ENCODE measurements at places on chromosomes 13 and 19.

DNA sequence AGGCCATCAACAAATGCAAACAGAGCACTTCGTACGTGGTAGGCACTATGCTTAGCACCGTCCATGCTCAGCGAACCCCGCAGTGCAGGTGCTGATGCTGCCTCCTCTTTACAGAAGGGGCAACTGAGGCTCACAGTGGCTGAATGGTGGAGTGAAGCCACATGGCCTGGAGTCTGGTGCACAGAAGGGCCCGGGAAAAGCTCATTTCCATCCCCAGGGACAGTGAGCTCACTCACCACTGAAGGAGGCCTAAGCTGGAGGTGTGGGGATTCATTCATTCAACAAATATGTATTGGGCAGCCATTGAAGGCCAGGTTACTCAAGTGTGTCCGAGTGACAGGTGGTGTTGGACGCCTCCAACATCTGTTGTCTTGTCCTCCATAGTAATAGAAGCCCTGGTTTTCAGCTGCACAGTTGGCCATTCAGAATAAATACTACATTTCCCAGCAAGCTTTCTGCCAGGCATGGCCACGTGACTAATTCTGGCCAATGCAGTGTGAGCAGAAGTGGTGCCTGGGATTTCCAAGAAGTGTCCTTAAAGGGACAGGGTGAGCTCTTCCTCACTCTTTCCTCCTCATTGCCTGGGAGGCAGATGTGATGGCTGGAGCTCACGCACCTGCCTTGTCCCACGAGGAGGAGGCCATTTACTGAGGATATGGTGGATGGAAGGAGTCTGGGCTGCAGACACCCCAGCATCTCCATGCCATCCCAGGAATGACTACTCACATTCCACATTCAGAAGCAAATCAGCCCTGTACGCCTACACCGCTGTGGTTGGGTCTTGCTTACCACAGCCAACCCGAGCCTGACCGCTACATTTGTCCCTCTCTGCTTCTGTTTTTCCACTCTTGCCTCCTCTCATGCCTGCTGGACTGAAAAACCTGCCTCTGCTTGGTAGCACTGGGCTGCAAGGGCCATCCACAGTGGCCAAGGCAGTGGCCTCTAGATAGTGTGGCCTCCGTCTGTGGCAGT lies 2.3 kb upstream of the ZNRF4 start:
- DNase-seq: no peak

DNA sequence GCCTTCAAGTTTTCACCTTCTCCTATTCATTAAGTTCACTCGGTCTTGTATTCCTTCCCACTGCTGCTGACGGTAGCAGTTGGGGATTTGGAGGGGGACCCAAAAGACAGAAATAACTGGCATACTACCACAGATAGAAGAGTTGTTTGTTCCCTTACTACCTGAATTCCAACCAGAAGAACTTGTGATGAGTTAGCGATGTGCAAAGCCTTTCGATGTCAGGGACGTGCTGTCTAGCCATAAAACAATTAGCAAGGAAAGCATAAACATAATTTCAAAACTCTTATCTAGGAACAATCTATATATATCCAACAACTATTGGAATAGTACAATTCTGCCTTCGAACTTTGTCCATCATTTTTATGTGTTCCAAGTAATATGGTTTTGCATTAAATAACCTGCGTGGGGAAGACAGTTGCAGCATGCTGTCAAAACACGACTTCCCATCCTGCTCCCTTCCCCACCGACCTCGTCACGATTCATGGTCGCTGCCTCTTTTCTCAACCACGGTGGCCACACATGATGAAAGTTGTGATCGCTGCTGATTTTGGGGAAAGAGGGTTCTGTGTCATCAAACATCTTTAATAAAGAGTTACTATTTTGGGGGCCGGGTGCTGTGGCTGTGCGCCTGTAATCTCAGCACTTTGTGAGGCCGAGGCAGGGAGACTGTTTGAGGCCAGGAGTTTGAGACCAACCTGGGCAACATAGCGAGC lies 3.8 kb upstream of the SLC7A9 start:
- no peak for DNase-seq

DNA sequence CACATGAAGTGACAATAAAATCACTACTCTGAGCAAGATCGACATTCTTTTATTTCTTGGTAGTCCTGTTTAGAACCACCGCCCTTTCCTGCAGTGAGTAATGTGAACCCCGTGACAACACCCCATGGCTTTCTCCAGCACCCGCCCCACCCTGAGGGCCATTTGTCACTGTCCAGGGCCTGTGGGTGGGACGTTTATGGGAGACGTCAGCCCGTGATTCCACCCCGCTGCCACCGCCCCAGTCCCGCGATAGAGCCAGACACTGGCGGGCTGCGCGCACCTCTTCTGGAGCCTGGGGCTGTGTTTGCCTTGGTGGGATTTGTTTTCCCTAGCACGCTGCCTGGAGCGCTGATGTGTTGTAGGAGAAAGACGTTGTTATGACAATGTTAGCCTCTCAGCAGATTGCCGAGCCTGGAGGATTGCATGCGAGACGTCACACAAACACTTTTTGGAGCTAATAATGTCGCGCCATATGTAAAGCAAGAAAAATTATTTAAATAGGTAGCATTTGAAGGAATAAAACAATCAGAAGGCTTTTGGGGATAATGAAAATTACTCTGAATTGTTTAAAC lies 263.7 kb downstream of the TEX29 start:
- DNase-seq: no peak

DNA sequence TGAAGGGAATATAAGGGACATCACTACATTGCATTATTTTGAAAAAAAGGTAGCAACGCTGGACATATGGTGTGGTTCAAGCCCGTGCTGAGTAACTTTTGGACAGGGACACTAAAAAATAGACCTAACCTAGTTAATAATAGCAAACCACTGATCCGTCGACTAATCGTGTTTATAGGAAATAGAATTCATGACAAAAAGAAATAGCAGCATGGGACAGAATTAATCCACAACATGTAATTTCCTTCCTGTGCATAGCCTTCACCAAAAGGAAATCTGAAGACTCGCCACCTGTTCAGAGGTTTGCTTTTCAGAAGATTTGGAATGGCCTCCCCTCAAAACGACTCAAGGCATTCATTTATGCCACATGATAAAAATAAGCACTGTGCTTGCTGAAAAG lies 128.7 kb downstream of the FGF14 start:
- DNase-seq: no peak

DNA sequence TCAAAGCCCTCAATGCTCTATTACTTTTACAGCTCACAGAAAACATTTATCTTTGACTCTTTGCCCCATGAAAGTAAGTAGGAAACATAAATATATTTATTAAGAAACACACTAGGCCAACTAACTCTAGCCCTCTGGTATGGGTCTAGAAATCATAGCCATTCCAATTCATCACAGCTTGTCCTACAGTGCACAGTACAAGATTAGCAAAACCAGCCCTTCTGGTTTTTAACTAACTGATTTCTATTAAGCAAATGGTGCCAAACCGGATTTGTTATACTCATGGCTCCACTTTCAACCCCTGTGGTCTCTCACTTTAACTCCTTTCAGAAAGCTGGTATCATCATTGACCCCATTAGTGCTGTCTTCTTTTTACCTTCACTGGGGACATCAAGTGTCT lies 5.6 kb upstream of the LRRC63 start:
- no peak for DNase-seq

DNA sequence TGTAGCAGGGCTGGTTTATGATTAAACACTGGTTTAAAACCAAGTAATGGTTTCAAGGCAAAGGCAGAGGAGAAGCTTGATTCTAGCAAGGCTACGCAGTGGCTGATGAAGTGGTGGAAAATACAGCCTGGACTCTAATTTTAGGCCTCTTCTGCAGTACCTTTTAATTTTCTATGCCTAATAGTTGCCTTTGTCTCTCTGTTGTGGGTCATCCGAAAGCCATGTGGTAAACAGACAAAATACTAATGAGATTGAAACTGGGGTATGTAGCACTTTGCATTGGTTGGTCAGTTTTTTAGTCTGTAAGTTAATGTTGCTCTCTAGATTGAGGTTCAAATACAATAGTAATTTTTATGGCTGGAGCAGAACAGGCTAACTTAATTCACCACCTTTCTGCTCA lies 3.3 kb downstream of the LMO7 start:
- DNase-seq: no peak

DNA sequence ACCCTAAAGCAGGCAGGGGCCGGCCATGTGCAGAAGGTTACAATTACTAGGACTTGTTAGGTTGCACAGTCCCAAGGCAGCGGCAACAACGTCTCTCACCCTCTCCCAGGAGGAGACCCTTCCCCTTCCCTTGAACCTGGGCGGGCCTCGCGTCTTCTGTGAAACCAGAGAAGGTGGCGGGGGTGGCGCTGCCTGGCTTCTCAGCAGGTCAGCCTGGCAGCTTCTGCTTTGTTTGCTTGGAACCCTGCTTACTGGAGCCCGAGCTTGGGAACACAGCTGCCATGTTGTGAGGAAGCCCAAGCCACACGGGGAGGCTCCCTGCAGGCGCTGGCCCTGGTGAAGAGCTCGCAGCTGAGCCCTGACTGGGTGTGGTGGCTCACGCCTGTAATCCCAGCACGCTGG lies 15.5 kb downstream of the MKNK2 start:
- no peak for DNase-seq

GRCh38 chr19:35155981-35156672 lies 1.6 kb downstream of the FXYD5 start:
- DNase-seq: no peak

DNA sequence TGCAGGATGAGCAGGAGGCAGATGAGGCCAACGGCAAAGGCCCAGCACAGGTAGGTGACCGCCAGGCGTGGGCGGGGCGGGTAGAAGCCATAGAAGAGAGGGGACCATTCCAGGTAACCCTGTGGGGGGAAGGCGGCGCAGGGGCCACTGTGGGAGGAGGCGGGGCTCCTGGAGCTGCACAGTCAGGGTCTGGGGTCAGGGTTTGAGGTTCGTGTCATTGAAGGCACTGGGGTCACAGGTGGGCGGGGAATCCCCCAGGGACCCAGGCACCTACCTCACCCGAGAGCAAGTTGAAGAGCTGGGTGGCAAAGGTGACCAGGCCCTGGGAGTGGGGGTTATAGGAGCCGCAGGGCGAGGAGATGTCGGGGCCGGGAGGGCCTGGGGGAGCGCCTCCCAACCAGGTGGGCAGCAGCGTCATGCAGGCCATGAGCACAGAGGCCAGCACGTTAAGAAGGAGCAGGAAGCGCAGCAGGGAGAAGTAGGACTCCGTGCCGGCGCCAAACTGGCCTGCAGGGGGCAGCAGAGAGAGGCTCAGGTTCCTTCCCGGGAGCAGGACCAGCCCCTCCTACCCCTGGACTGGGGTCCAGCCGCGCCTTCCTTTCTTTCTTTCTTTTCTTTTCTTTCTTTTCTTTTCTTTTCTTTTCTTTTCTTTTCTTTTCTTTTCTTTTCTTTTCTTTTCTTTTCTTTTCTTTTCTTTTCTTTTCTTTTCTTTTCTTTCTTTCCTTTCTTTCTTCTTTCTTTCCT lies 4.6 kb downstream of the TMC4 start:
- peak; percentile 56 for DNase-seq

DNA sequence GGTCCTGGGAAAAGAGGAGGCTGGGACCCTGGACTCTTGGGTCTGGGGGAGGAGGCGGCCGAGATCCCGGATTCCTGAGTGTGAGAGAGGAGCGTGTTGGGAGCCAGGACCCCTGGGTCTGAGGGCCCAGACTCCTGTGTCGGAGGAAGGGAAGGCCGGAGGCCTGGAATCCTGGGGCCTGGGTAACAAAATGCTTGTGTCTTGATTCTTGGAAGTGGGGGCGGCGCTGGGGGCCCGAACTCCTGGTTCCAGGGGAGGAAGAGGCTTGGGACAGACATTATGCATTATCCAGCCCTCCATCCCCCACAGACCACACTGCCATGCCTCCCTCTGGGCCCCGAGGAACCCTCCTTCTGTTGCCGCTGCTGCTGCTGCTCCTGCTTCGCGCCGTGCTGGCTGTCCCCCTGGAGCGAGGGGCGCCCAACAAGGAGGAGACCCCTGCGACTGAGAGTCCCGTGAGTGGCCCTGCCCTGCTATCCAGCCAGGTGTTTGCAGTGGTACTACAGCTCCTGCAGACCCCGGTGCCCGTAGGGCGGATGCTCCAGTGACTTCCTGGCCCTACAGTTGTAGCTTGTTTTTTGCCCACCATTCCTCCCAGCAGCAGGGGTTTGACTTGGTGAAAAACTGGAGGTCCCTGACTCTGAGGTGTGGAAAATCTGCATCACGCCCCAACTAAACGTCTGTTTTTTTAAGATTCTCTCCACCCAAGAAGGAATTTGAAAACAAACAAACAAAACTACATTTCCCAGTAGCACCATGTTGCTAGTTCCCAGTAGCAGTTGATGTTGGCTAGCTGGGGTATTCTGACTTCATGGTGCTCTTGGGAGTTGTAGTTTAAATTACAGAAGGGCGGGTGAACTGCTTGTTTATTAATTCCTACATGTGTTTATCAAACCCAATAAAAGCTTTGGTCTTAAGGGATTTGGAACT lies 630 bp downstream of the NUCB1 start:
- no peak for DNase-seq

GRCh38 chr19:13401388-13401787 lies 104.9 kb downstream of the CACNA1A start:
- DNase-seq: peak; percentile 42

DNA sequence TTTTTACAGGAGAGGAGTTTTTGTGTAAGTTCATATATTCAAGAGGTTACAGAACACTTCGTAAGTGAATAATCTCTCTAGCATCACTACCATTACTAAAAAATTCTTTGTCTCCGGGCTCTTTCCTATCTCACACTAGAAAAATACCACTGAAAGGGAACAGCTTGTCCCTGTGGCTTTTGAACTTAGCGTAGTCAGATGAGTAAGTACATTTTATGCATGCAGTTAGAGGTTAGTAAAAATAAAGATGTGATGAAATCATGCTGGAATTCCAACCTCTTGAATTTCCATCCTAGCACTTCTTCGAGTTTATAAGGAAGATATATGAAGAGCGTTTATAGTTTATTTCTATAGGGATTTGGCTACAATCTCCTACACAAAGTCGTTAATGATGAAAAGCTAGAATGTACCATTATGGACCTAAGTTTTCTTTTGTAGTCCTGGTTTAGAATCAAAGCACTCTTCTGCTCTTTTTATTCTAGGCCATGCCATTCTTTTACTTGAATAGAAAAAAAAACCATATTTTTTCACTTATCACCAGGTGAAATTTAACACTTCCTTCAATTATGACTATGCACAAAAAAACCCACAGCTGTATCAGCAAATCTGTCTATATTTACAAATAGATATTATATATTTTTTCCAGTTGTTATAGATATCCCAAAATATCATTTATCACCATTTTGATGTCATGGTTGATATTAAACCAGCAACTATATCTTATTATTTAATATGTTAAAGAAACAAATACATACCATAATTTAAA lies 139.9 kb upstream of the PCDH9 start:
- peak; percentile 69 for DNase-seq

GRCh38 chr19:49441210-49441959 lies at the start of gene SLC17A7:
TSS of gene SLC17A7 (minus strand) at chr19:49441527. CDS start at chr19:49441379, 148 bp downstream.
- no peak for DNase-seq

Data from foreskin keratinocyte (primary cell).